ENCODE measurements at places on chromosomes 1 and 21.

DNA sequence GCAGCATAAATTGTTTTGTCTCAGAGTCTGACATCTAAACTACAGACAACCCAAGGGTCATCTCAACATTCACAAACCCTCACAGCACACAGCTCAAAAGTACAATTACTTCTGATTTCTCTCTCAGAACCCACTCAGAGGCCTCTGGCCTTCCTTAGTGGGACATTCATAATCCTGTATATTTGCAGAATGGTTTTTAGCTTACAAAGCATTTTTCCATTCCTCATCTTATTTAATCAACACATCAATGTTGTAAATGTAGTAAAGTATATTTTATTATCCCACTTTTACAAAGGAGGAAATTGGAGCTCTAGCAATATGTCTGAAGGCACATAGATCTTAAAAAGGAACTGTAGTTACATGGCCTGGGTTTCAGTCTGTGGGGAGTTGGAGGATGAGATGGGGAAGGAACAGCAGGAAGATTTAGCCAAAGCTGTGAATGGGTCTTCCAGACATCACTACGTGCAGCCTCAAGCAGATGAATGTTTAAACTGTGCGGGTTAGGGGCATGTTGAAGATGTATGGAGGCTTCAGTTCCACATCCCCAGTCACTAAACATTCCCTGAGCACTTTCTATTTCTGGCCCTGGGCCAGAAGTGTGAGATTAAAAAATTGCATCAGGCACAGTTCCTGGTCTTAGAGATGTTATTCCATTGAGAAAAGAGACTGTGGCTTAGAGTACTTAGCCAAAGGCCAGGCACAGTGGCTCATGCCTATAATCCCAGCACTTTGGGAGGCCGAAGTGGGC, 13.3 kb downstream of the AKNAD1 start:
- no peak for DNase-seq

GRCh38 chr1:207996636-207997035, 85.7 kb upstream of the CD34 start:
- DNase-seq, result no peak

DNA sequence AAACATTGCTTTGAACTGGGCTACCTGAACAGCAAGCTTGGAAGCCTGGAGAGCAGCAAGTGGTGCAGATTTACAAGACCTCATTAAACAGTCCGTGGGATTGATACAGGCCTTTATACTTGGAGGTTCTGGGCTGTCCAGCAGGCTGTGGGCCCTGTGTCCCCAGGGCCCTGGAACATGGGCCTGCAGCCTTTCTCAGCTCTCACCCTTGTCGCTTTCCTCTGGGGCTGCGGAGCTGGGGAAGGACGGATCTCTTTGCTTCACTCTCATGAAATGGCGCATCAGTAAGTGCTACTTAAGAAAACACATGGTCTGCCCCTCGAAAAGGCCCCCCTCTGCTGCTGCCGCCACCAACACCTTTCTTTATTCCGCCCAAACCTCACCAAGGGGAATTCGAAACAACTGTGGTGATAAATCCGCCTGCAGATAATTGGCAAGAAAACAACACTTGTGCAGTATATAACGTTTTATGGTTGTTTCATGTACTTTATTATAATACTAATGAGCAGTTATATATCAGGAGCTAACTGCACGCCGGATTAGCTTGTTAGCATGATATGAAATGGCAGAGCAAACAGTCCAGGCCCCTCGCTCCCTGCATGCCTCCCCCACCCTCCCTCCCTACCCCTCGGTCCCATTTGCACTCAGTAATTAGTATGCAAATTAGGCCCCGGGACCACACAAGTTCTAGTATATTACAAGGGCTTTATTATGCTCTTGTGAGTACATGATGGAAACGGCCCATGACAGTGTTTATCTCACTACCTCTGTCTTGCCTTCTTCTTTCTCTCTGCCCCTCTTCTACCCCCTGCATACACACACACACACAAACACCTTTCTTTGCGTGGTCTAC, 131.5 kb downstream of the RNF220 start:
- DNase-seq, result no peak

GRCh38 chr1:204611036-204611435, 74.5 kb downstream of the LRRN2 start:
- no peak for DNase-seq

- no peak for DNase-seq
These were observed 46.8 kb upstream of the TSPAN2 start for GRCh38 chr1:115136106-115136505.

DNA sequence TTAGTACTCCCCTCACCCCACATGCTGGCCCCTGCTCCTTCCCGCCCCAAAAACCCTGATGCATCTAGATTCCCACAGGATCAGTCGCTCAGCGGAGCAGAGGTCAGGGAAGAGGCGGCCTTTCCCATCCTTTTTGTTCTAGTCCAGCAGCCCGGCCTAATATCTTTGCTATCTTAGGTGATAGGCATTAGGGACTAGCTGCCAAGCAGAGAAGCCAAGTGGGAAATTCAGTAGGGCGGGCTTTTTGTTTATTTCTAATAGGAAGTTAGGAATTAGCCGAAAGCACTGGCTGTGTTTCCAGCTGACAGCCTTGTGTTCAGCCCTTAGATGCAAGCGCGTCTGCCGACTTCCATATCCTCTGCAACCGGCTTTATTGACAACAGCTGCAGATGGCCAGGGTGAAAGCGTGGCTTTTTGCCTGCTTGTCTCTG, 59.0 kb upstream of the BCAR3 start:
- no peak for DNase-seq

DNA sequence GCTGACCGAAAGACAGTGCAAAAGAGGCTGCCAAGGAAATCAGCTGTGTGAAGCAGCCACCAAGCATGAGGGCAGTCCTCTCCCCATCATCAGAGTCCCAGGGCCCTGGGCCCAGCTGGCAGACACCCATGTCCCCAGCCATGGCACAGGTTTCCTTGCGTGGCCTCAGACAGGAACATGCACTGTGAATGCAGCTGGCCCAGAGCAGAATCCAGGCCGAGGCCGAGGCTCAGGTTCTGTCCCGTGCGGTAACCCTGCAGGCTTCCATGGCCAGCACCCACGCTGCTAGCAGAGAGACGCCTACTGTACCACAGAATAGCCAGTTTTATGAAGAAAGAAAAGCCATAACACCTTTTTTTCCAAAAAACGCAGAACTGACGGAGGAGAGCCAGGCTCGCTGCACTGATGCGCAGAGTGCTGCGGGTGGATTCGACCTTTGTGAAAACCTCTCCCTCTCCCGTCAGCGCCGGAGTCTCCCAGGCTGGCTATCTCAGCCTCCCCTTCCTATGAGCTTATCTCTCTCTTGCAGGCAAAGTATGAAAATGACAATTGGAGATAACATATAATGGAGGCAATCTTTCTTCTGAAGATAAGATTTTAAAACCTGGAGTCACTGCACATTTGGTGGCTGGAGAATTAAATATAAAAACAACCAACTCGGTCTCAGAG, 106.6 kb downstream of the NPHP4 start:
- no peak for DNase-seq

DNA sequence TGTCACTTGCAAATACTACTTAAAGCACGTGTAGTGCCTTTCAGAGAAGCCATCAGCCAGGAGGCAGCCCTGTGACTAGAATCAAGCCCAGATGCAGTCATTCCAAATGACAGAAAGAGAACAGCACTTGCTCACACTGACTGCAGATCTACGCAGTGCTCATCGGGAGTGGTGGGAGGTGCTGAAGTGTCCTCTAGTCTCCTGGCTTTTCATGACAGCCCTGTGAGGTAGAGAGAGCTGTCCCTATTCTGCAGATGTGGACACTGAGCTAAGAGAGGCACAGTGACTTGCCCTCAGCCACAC, 62.3 kb upstream of the EDN2 start:
- DNase-seq, result no peak

DNA sequence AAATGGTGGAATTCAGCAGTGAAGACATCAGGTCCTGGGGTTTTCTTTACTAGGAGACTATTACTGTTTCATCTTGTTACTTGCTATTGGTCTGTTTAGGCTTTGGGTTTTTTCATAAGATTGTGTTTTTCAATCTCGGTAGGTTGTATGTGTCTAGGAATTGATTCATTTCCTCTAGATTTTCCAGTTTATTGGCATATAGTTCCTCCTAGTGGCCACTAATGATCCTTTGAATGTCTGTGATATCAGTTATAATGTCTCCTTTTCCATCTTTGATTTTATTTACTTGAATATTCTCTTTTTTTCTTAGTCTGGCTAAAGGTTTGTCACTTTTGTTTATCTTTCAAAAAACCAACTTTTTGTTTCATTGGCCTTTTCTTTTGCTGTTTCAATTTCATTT, 233.0 kb downstream of the RWDD3 start:
- DNase-seq, result no peak

DNA sequence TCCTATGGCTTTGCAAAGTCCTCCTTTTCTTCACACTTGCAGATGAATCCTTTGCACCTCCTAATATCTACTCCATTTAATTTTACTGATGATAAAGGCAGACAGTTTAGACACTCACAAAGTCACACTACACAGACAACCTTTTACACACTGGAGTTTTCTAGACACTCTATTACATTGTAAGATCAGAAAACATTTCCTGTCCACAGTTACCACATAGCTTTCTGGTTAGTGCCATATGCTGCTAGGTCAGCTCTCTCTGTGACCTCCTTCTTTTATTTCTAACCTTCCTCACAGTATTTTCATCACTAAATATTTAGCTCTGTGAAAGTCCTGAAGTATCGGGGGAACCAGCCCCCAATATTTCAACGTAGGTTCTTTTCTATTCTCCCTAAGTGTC, 5.1 kb downstream of the SH2D1B start:
- DNase-seq, result no peak

- no peak for DNase-seq
These were observed 19.8 kb downstream of the MIER1 start for GRCh38 chr1:66944330-66945274.

DNA sequence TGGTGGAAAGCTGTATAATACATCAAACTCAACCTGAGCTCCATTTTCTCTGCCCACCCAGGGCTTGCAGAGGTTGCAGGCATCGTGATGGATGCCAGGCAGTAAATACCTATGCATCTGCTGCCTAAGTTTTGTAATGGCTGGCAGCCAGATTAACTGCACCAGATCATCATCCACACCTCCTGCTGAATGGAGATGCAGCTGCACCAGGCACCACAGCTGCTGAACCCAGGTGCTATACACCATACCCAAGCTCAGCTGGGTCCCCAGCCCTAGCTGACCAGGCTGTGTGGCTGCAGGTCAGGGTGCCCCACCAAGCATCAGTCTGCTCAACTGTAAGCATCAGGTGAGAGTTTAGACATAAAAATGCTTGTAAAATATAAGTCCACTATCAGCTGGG, 6.7 kb upstream of the SNAPIN start:
- no peak for DNase-seq

GRCh38 chr1:52559875-52560274, 7.0 kb upstream of the TUT4 start:
- DNase-seq, result no peak

GRCh38 chr1:29043274-29043965, 80.3 kb downstream of the TMEM200B start:
- DNase-seq, result no peak

GRCh38 chr21:26753822-26754221, 91.4 kb downstream of the ADAMTS1 start:
- DNase-seq, result no peak

- DNase-seq, result no peak
These were observed 29.0 kb upstream of the PPM1J start for GRCh38 chr1:112744009-112744578.

DNA sequence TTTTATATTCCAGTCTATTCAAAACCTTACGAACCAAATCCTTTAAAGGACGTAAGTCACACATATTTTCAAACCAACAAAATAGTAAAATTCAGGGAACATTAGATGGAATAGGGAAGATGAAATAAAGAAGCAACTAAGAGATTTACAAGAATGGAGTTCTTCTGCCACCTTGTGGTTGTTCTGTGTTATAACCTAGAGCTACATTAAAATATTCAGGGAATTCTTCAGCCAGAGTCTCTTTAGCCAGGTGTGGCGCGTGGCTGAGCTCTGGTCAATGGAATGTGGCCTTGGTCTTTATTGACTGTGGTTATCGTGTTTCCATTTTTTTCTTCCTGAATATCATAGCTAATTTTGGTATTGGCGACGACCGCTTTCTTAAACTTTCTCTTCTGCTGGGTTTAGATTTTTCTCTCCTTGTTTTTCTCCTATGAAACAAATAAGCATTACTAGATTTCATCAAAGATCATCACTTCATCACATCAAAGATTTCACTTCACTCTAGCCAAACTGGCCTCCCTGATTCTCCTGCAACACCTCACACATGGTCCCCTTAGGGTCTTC, 221.3 kb downstream of the MRPL39 start:
- DNase-seq, result peak; percentile 45

DNA sequence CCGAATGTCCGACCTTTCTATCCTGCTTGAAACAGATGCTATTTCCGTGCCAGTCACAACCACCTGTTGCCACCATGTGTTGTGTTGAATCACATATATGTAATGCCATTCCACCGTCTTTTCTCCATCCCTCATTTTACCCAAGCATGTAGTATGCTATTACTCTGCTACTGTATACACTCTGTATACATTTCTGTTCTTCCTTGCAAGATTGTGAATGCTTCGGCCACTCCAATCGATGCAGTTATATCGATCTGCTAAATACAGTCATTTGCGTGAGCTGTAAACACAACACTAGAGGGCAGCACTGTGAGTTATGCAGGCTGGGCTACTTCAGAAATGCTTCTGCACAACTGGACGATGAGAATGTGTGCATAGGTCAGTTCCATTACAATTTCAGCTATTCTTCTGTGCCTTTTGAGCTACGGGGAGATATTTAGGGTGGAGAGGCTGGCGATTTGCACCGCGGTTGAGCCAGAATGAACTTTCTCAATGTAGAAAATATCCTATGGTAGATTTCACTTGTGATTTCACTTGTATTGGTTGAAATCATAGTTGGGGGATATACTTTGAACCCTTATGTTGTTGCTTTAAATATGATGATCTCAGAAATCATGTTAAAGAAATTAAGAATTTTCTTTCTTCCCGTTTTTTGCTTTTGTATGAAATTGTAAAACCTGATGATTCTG, 289.8 kb downstream of the NTNG1 start:
- peak; percentile 13 for DNase-seq

DNA sequence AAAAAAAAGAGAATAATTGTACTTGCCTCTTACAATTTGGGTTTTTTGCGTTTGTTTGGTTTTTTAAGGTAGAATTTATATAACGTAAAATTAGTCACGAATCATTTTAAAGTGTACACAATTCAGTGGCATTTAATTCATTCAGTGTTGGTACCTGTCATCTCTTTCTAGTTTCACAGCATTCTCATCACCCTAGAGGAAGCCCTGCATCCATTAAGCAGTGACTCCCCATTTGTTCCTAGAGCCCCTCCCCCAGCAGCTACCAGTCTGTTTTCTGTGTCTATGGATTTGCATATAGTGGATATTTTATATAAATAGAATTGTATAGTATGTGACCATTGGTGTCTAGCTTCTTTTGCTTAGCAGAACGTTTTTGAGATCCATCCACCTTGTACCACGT, 233.2 kb upstream of the FMN2 start:
- no peak for DNase-seq
